Lower lobe of right lung (tissue), 2 donors: ENCODE measurements at places on chromosomes 2 and 18.

- no peak for DNase-seq
These were observed 10.8 kb downstream of the DSG2 start for GRCh38 chr18:31508781-31509180.

- DNase-seq: no peak
These were observed 99.0 kb downstream of the L3MBTL4 start for GRCh38 chr18:6315517-6316331.

GRCh38 chr2:169038338-169038757 is 7.2 kb upstream of the ABCB11 start:
- no peak for DNase-seq

- no peak for DNase-seq
These were observed 310.8 kb downstream of the PIEZO2 start for GRCh38 chr18:10838553-10838952.

- no peak for DNase-seq
These were observed 18.5 kb upstream of the CCDC93 start for GRCh38 chr2:118032169-118033013.

GRCh38 chr2:8565399-8566154 is 116.3 kb upstream of the ID2 start:
- DNase-seq: no peak

DNA sequence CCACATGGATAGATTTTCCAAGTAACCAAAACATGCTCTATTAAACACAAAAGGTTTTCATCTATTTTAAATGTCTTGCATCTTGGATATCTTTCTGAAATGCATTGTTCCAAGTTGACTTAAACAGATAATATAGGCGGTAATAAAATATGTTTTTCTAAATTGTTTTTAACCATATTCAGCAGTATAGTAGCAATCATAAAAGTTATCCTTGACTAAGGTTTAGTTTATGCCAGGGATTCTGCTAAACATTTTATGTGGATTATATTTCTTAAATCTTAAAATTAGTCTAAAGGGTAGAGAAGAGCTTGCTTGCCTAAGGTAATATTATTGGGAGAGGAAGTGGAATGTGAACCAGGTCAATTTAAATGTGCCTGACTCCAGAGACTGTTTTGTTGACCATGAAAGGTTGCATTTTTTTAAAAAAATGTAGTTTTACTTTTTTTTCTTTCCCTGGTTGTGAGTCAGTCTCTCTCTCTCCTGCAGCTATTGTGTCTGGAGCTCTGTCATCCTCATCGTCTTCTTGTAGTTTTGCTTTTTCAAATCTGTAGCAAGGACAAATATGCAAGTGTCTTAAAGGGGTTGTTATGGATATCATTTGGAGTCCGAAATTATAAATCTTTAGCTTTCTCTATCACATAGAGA is 309.1 kb upstream of the COL3A1 start:
- DNase-seq: no peak

DNA sequence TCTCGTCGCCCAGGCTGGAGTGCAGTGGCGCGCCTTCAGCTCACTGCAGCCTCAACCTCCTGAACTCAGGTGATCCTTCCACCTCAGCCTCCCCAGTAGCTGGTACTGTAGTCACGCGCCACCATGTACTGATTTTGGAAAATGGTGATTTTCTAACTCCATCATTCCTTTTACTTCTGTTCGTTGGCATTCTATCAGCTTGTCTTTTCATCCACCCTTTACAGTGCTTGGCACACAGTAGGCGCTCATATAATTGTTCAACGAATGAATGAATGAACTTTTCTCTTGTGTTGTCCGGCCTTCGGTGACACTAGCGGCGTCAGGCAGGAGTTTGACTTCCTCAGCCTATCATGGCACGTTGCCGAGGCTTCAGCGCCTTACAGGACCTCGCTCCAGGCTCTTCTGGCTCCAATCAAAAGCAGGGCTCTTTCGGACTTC is 373 bp upstream of the MTHFD2 start:
- no peak for DNase-seq

DNA sequence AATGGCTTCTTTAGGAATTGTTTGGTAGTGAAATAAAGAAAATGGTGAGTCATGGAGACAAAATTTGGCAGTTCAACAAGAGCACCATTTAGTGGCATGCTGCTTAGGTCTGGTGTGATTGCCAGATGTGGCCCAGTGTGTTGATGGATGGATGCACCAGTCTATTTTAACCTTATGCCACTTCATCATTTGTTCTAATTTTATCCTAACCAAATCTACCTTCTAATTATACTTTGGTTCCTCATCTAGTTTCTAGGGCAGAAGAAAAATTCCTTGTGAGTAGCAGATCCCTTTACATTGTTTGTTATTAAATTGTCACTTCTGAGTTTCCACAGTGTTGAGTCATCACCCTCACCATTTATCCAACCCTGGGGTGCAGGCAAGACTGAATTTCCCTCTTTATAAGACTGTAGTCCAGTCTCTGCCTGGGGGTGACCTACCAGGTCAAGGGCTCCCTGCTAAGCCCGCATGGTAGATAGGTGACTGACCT is 32.5 kb downstream of the NABP1 start:
- no peak for DNase-seq

- no peak for DNase-seq
These were observed 898.2 kb downstream of the NRXN1 start for GRCh38 chr2:50133766-50134165.

DNA sequence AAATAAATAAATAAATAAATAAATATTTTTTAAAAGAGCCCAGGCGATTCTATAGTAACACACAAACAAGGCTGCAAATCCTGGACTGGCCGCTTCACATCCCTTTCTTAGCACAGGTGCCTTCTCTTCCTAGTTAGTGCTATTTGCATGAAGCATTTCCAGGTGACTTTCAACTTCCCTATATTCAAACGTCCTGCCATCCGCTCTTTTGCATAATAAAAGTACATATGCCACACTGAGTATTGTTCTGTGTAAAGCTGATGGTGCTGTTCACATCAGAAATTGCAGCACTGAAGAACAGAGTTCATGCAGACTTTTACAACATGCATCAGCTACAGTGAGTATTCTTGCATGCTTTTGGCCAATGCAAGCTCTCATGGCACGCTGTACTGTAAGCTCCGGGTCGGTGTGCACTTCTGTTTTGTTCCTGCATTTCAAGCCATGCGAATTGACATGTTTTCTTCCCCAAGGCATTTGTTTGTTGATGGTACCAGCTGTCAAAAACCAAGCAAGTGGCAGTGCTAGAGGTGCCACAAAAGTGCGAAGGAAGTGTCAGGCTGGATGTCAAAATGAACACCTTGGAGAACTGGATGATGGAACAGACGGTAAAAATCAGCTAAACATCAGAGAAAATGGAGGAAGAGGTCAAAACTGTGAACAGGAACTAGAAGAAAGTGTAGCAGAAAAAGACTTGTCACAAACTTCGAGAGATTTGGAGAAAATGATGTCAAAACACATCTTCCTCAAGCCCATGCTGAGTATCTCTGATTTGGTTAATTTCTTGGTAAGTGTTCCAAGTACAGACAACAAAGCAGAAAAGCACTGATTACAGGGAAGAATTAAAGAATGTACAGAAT is 25.5 kb upstream of the CEP68 start:
- no peak for DNase-seq

DNA sequence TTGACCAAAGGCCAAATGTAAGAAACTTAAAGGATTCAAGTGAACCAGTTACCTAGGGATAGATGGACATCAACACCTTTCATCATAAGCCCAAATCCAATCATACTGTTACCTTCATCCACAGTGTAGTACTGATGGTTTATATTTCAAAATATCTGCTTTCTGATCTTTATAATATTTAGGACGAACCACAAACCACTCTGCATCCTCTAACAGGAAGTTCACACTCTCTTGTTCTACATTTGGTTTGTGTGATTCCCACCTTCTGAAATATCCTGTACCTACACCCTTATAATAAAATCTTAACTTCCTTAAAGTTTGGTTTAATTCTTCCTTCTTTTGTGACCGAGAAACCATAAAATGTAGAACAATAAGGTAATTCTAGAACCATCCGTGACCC is 535.7 kb upstream of the CHAC2 start:
- DNase-seq: no peak

GRCh38 chr2:30514134-30514847 is 67.2 kb downstream of the LCLAT1 start:
- DNase-seq: no peak

DNA sequence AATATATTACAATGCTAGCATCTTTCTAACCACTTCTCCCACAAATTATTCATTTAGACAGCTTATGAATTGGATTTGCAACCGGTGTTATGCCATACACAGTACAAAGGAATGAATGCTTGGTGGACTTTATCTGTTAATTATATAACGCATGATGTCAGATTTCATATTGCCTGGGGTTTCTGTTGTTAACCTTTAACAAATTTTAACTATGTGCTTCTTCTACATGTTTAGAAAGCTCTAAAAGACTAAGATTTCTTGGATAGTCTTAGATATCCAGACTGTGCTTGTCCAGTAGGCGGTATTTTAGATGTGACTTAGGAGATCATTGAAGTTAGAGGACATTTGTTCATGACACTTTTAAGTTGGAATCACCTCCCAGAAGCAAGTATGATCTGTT is 976.3 kb downstream of the TMEM182 start:
- DNase-seq: no peak

DNA sequence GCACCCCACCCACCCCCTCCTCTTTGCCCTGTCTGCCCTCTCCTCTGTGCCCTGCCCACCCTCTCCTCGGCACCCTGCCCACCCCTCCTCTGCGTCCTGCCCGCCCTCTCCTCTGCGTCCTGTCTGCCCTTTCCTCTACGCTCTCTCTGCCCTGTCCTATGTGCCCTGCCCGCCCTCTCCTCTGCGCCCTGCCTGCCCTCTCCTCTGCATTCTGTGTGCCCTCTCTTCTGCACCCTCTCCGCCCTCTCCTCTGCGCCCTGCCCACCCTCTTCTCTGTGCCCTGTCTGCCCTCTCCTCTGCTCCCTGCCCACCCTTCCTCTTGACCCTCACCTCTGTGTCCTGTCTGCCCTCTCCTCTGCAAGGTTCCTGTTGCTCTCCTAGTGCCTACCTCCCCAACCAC is 233.6 kb downstream of the SMAD2 start:
- DNase-seq: no peak

- no peak for DNase-seq
These were observed 65.6 kb downstream of the STRADB start for GRCh38 chr2:201517094-201517493.

GRCh38 chr2:238946318-238947242 is 98.7 kb downstream of the TWIST2 start:
- no peak for DNase-seq

- no peak for DNase-seq
These were observed 23.7 kb upstream of the SCYGR1 start for GRCh38 chr2:227411320-227411989.

GRCh38 chr2:190649035-190649797 is at the start of gene NAB1:
NAB1 (plus strand) TSS chr2:190649083; CDS start chr2:190659177, 10,094 bp downstream.
- peak; percentile 75 for DNase-seq

DNA sequence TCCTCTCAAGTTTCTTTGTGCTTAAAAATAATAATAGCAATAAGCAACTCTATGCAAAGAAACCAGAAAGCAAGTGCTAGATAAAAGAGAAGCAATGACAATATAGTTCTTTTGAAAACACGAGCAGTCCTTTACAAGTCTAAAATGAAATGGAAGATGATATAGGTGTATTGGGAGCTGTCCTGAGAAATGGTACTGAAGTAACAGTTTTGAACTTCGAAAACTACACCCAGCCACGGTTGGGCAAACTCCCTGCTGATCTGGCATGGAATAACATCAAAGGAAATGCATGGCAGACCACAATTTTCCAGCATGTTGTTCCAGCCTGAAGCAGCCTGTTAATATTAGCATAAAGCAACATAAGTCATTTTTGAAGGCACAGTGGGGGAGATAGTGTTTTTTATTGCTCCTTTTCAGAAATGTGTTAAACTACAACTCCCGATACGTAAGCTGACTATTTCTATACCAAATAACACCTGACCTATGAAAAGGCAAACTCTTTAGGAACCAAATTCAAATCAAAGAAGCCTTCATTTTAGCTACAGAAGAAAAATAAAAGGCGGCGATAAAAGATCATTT is 596.1 kb upstream of the KLHL29 start:
- DNase-seq: no peak

DNA sequence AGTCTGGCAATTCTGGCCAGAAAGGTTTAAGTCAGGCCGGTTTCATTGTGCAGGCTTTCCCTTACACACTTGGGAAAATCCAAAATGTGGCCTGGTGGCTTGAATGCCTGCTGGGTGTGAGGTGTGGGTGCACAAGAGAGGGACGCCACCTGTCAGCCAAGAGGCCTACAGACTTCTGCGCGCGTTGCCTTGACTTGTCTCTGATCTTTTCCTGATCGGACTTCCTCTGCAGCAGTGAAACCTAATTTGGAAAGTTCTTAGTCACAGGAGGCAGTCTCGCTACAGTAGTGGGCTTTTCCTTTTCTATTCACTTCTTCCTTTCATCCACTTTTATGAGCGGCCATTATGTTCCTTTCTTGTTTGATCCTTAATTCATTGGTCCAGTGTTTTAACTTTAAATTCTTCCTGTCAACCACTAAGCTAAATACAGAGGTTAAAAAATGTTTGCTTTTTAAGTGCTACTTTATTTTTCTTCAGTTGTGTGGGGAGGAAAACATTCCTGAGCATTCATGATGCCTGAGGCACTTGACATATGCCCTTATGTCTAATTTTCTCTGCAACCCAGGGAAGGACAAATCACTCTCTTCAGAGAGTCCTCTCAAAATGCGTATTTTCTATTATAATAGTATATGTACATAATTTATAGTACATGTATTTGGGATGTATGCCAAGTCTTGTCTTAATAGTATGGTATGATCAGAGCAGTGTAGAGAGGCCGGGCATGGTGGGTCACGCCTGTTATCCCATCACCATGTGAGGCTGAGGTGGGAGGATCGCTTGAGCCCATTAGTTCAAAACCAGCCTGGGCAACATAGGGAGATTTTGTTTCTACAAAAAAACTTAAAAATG is 128.9 kb downstream of the WDSUB1 start:
- no peak for DNase-seq
